HFF-Myc (cell line): ENCODE measurements at places on chromosomes 12 and 14.
A peak's percentile ranks its signal among the peaks of the same experiment; 100 is the strongest.

DNA sequence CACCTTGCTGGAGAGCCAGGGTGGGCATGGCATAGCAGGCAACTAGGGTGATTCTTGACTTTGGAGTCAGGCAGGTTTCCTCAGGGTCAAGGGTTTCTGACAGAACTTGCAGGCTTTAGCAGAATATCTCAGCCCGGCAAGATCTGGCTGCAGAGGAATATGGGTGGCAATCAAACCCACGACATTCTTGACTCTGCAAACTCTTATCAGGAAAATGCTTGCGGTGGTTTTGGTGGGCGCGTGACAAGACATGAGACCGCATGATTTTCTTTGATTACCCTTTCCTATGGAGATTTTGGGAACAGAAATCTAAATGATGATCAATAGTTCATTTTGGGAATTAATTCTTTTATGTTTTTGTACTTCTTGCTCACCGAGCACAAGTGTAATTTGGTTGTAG lies 449.5 kb downstream of the VRK1 start:
- DNase-seq = no peak

DNA sequence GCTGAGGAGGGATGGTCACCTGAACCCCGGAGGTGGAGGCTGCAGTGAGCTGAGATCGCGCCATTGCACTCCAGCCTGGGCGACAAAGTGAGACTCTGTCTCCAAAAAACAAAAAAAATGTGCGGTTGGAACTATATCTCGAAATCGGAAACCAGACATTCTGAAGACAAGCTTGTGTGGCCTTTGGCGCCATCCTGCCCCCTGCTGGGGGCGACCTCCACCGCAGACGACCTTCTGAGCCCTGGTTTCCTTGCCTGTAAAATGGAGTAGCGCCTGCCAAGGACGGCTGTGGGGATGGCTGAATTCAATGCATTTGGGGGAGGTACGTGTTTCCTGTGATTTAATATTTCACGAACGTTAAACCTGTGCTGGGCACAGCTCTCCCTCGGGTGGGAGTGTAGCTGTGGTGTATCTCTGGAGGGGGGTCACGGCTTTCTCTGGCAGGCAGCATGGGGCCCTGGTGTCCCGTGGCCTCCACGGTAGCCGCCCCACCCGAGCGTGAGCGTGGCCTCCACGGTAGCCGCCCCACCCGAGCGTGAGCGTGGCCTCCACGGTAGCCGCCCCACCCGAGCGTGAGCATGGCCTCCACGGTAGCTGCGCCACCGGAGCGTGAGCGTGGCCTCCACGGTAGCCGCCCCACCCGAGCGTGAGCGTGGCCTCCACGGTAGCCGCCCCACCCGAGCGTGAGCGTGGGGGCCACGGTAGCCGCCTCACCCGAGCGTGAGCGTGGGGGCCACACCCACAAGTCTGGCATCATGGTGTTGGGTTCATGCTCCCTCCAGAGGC lies 55.3 kb downstream of the LRCOL1 start:
- no peak for DNase-seq

- DNase-seq = no peak
These were observed 13.6 kb upstream of the GPR68 start for GRCh38 chr14:91258011-91258618.

- peak; percentile 52 for DNase-seq
These were observed 46.9 kb downstream of the C14orf132 start for GRCh38 chr14:96086032-96086431.

DNA sequence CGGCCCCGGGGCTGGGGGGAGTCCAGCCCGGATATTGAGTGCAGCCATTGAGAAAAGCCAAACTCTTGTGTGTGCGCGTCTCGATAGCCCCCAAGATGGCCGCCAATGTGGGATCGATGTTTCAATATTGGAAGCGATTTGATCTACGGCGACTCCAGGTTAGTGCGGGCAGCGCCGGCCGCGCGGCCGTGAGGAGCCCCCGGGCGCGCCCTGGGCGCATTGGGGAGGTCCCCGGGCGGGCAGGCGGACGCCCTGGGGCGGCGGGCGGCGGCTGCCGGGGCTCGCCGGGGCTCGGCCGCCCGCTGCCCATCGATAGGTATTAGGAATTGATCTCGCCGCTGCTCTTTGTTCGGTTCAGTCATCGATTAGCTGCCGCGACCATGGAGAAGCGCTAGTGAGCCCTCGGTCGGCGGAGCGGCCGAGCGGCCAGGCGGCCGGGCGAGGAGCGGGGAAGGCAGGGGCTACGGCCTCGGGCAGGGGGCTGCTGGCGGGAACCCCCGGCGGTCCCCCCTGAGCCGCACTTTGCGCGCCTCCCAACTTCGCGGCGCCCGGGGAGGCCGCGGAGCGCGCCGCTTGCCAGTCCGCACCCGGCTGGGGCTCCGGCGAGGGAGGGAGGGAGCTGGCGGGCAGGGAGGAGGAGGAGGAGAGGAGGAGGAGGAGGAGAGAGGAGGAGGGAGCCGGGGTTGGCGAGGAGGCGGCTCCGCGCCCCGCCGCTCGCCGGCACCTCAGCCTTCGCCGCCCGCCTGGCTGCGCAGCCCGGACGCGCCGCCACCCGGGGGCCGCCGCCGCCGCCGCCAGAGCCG lies 113.9 kb upstream of the MYL2 start:
- no peak for DNase-seq

DNA sequence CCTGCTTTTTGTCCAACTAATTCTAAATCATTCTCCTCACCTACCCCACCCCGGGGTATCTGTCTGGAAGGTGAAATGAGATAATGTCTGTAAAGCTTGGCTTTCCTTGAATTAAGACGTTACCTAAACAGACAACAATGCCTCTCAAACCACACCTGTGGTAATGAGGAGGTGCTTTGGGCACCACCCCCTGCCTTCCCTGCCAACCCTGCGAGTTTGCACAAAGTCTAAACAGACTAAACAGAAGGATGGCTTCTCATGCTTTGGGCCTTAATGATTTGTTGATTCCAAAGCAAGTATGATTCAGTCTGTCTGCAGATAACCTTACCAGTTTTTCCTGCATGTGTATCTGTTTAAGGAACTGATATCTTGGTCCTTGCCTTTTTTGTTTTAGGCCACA lies 82.4 kb downstream of the ZFC3H1 start:
- DNase-seq = no peak

- no peak for DNase-seq
These were observed at the start of gene OR4K2 for GRCh38 chr14:19874842-19875241. Gene OR4K2, plus strand, starts transcription at chr14:19875142. Its CDS starts 1,126 bp downstream, at chr14:19876268.

DNA sequence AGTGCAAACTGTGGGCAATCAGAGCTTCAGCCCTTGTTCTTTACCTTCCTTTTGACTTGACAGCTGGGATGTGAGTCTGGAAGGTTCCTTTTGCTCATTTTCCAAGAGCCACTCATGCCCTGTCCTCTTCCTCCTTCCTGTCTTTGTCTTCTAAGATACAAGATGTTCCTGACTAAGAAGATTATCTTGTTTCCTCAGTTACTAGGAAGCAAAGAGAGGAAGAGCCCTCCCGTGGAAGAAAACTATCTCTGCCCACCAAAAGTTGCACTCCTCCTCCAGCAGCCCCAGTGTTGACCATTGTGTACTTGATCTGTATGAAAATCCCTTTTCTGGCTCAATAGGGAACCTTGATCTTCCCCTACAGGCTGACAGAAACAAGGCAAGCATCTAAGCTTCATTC lies 138.0 kb downstream of the C12orf75 start:
- no peak for DNase-seq

DNA sequence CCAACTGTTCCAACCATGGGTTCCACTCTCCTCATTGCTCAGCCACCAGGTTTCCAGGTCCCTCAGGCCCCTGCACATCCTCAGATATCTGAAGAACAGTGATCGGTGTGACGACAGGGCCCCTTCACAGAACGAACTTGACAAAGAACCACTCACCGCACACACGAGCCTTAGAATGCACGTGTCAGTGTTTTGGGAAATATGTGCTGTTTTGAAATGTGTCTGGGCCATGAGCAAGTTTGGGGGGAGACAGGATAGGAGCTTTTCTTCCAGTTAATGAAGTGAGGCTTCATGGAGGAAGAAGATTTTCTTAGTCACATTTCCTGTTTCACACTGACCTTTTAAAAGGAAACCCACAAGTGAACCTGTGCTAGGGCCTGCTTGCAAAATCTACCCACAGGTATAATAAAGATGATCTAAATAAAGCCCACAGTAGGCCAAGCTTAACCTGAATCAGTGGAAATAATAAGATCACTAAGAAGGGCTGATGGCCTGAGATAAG lies 58.6 kb downstream of the ZFP36L1 start:
- no peak for DNase-seq

DNA sequence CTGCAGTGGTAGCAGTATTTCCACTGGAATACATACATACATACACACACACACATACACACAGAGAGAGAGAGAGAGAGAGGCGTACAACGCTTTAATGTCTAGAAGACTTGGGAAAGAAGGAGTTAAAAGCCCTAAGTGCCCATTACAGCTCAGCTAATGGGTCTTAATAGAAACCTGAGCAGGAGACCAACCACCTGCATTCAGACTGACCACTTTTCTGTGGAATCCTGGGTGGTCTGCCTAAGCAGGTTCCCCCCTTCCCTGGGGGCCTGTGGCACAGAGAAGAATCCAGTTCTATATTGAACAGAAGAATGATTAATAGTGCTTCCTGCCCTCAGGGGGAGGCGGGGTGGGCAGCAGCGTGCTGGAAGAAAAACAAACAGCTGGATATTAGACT lies 312.4 kb upstream of the PRKD1 start:
- no peak for DNase-seq

- DNase-seq = no peak
These were observed 37.2 kb downstream of the DPF3 start for GRCh38 chr14:72856530-72857266.

- no peak for DNase-seq
These were observed 35.1 kb upstream of the TBC1D15 start for GRCh38 chr12:71804505-71804904.

GRCh38 chr14:23183479-23183878 lies at the start of gene SLC7A8:
Gene SLC7A8, minus strand, starts transcription at chr14:23183660. Its CDS starts 746 bp downstream, at chr14:23182914.
- no peak for DNase-seq

DNA sequence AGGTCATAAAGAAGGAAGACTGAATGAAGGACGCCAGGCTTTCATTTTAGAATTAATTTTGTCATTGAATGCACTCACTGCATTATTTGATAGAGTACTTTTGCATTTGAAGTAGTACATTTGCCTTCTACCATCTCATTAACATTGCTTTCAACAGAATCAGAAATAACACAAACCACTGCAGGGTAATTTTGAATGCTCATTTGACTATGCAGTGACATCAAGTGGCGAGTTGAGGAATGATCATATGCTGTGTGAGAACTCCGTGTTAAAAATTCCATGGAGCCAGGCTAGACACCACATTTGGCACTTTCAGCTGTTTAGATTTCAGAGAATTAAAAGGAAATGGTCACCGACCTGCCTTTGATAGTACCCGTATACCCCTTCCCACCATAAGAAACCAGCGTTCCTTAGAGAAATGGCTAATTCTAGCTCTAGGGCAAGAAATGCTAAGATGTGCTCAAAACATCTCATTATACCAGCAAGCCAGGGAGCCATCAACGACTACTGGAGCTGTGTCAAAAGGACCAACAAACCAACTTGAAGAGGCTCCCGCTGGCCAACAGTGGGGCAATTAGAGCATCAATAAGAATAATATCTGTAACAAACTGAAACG lies 16.5 kb downstream of the HEBP1 start:
- peak; percentile 44 for DNase-seq

GRCh38 chr14:37901978-37902377 lies 305.7 kb upstream of the SSTR1 start:
- DNase-seq = peak; percentile 86

GRCh38 chr12:96197503-96198272 lies 3.5 kb downstream of the ELK3 start:
- DNase-seq = peak; percentile 67

- no peak for DNase-seq
These were observed 11.8 kb upstream of the WSCD2 start for GRCh38 chr12:108117163-108117849.

DNA sequence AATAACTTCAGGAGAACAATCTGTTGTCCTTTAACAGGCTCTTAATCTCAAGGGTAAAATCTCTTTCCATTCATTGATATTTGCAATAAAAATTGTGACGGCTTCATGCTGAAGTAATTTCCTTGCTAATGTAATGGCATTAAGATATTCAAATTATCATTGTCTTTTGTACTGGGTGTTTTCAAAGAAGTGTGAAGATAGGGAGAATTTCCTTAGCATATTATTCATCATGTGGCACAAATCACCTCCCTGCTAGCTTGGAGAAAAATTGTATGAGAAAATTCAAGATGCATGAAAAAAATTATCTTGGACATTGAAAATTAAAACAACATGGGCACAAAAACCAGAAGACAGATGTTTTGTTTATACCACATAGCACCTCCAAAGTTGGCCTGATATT lies 63.6 kb upstream of the ARID2 start:
- DNase-seq = no peak

- no peak for DNase-seq
These were observed 11.0 kb downstream of the ASB2 start for GRCh38 chr14:93965287-93965821.

GRCh38 chr14:58428118-58428683 lies 682 bp downstream of the KIAA0586 start:
- peak; percentile 22 for DNase-seq

DNA sequence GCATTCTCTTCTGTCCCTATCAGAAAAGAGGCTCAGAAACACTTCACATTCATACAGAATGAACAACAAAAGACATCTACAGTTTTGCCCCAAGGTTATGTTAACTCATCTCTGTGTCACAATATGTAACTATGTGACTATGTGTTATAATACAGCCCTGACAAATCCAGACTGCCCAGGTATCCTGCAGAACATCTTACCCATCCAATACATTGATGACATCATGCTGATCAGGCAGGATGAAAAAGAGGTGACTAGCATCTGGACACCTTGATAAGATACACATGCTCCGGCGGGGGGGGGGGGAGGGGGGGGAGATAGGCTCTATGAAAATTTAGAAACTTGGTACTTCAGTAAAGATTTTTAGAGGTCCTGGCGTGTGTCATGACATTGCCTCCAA lies 8.3 kb upstream of the GNS start:
- no peak for DNase-seq

DNA sequence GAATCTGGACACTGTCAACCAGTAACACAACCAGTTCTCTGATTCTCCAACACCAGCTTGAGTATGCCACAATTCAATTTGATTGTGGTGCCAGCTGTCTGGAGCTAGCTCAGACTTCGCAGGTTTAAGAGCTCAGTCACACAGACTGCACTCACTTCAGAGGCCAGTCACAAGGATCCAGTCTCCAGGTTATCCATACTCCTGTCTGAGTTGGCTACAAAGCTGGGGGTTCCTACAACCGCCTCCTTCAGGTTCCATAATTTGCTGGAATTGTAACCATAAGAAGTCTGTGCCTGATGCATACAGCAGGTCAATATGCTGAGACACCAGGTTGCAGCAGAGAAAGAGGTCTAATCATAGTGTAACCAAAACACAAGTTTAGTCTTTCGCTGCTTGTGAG lies 70.5 kb upstream of the CPSF6 start:
- DNase-seq = no peak

GRCh38 chr12:96014943-96015599 lies 18.9 kb upstream of the HAL start:
- DNase-seq = no peak

GRCh38 chr14:68284333-68284732 lies 464.8 kb downstream of the RAD51B start:
- DNase-seq = no peak

DNA sequence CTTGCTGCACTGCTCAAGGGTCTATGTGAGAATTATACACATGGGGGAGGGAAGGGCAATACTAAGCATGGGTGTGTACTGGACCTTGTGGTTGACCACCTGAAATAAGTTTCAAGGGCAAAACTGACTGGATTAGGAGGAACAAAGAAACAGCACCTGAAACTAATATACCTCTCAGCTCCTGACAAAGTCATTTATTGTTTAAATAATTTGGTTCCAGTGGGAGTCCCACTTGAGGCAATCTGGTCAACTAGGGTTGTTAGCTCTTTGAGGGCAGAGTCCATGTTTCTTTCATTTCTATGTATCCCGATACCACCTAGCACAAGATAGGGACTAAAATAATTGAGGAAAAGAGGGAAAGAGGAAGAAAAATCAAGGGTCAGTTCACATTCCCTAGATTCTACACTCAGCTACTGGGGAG lies 45.5 kb downstream of the STXBP6 start:
- no peak for DNase-seq
